Thoracic aorta (tissue), 2 donors: ENCODE measurements at places on chromosomes 12 and 14.

GRCh38 chr12:115343601-115344000 is 659.6 kb upstream of the TBX3 start:
- DNase-seq: no peak

- no peak for DNase-seq
These were observed 9.8 kb downstream of the CCDC63 start for GRCh38 chr12:110856542-110856941.

GRCh38 chr14:67416810-67417209 is 4.8 kb upstream of the PLEK2 start:
- no peak for DNase-seq

DNA sequence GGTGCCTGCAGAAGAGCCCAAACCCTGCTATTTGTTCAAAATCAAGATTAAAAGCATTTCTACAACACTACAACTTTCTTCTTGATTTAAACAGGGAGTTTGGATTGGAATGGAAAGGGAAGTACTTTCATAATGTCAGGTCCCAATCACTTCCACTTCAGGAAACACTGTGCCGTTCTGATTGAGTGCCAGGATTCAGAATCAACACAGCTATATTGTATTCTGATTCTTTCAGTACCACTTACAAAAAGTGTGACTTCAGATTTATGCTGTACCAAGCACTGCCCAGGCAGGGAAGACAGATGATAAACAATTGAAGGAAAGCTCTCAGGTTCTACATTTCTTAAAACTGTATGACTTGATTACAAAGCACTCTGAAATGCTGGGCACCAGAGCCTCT is 3.2 kb downstream of the TDP1 start:
- DNase-seq: no peak

- DNase-seq: peak; percentile 25
These were observed 818 bp upstream of the SUOX start for GRCh38 chr12:55996201-55996714.

GRCh38 chr12:10154145-10154496 is 17.8 kb downstream of the OLR1 start:
- DNase-seq: no peak

DNA sequence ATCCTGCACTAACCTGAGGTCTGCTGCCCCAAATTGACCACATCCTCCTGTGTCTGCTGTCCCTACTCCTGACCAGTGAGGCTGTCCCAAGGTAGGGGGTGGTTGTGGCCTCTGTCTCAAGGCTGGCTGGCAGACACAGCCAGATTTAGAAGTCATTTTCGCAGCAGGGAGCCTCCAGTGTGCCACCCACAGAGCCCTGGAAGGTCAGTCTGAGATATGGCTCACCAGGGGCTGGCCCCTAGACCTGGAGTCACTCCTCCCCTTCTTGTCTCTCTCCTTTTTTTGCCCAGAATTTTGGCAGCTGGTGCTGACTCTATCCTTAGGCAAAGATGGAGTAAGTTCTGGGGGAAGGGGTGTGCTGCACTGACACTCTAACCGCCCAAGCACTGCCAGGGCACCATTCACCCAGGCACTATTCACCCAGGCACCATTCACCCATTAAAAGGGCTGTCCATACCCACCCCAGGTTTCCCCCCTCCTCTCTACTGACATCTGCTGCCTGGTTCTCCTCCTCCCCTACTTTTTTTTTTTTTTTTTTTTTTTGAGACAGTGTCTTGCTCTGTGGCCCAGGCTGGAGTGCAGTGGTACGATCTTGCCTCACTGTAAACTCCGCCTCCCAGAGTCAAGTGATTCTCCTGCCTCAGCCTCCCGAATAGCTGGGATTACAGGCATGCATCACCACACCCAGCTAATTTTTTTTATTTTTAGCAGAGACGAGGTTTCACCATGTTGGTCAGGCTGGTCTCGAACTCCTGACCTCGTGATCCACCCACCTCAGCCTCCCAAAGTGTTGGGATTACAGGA is 7.7 kb downstream of the DDN start:
- no peak for DNase-seq

GRCh38 chr14:103103461-103104388 is 9.2 kb downstream of the EXOC3L4 start:
- no peak for DNase-seq

DNA sequence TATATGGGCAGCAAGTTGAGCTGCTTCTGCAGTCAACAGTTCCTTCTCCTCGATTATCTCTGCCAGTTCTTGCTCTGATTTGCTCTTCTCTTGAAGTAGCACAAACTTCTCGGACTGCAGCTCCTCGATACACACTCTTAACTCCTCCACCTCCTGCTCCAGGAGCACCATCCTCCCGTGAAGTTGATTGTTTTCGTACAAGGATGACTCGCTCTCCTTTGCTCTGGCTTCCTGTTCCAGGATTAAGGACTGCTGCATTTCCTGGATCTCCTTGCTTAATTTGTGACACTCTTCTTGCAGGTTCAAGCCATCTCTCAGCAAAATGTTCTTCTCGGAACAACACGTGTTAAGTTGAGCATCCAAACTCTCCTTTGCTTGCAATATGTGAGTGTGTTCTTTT is 56.2 kb upstream of the VPS33A start:
- no peak for DNase-seq

DNA sequence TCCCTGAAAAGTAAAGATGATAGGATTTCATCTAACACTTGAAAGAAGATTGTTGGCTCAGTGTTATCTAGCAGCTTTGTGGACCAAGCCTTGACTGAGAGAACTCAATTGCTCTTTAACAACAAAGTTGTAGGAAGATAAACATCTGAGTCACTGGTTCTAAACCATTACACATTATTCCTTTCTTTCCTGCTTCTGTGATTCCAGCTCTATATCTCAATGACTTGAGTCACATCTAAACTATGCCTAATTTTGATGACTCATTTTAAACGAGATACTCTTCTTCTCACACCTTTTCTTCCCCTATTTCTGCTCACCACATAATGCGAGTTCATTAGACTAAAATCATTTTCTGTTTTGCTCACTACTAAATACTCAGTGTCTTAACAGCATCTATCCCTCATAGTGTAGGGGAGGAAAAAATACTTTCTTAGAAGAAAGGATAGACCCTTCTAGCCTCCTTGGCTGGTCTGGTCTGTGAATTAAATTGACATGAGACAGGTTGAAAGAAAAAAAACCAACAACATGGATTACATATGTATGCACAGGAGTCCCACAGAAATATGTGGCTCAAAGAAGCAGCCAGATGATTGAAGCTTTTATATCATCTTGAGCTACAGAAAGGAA is 201.4 kb downstream of the C12orf50 start:
- DNase-seq: no peak

DNA sequence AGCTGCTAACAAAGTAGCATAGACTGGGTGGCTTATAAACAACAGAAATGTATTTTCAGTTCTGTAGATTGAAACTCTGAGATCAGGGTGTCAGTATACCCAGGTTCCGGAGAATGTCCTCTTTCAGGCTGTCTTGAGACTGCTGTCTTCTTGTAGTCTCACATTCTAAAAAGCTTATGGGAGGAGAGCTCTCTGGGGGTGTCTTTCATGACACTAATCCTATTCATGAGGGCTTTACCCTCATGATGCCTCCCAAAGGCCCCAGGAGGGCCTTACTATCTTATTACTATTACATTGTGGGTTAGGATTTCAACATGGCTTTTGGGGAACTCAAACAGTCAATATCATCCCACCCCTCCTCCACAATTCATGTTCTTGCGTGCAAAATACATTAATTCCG is 94.3 kb downstream of the AEBP2 start:
- no peak for DNase-seq

DNA sequence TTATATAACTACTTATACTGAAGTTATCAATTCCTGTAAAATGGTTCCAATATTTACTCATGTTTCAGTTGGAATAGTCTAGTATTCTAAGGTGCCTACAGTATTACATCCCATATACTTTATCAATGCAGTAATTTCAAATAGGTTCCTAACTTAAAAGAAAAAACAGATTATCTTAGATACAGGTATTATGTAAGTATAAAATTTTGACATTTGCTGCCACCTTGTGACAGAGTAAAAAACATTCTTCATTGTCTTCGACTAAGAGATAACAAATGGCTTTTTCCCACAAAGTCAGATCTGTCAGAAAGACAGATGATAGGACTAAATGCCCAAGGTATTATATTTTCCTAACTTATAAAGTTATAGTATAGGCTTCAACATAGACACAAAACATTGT is 78.7 kb downstream of the TXNDC16 start:
- DNase-seq: no peak

DNA sequence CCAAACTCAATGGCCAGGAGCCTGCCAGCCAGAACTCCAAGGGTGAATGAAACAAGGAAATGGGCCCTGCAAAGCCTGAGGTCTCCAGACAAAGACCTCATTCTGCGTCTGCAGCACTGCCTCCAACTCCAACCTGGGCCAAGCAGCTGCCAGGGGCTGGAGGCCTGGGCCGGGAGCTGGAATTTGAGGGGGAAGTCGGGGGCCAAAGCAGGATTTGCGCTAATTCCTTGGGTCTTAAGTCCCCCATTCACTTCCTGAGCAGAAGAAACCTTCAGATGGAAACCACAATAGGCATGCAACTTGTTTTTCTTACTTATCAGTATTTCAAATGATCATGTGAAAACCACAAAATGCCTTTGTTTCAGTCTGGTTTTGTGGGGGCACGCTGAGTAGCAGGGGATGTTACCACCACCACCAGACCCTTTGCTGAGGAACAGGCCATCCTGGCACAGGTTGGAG is 23.0 kb upstream of the TC2N start:
- no peak for DNase-seq

DNA sequence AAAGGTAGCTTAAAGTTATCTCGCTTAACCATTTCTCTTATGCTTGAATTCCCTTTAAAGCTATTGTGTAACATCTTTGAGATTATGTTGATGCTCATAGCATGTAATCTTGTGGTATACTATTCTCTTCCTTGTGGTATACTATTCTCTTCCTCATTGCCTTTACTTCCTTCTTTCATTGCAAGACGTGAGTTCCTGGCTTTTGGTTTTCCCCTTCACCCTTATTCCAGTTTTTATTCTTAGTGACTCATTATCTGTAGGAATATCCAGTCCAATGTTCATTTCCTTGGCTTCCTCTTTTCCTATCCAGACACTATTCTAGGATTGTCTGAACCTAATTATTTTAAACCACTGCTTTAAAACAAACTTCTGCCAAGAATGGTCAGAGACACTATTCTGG is 564.0 kb downstream of the CCER1 start:
- no peak for DNase-seq

DNA sequence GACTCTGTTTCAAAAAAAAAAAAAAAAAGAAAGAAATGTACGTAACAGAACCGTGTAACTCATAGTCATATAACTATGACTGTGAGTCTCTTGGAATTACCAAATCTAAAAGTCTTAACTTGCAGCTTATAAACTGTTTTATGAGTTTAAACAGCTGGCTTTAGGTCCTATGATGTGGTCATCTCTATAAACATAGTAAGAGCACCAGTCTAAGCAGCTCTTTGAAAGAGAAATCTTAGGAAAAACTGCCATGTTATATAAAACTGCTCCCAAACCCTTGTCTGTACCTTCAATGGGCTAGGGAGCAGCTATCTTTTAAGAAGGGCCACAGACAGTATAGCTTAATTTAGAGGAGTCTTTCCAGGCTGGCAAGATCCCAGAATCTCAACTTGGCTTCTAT is 115.5 kb upstream of the AEBP2 start:
- no peak for DNase-seq

GRCh38 chr12:29858270-29858786 is 74.6 kb upstream of the TMTC1 start:
- no peak for DNase-seq

DNA sequence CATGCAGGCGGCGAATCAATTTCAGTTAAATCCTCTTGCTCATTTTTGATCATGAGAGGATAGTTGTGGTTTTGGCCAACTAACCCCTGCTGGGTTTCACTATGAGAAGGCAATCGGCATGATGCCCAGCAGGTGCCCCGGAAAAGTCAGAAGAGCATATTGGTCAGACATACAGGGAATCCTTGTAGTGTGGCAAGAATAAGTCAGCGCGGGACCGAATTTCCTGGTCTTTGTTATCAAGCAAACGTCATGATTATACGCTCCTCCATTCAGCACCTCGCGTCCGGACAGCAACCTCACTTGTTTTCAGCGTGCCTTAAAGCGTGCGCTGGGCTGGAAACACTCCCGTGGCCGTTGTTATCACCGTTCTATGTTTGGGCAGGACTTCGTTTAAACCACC is 1.8 kb downstream of the TBC1D30 start:
- no peak for DNase-seq

GRCh38 chr12:130474599-130475269 is 137.0 kb downstream of the PIWIL1 start:
- DNase-seq: no peak

- no peak for DNase-seq
These were observed 8.7 kb upstream of the ZNF385A start for GRCh38 chr12:54393207-54393609.

- DNase-seq: no peak
These were observed 145.8 kb downstream of the KIF26A start for GRCh38 chr14:104284107-104284592.

- no peak for DNase-seq
These were observed 36.4 kb upstream of the NCOR2 start for GRCh38 chr12:124603831-124604251.
